Osteoblast (primary cell): ENCODE measurements at places on chromosomes 5 and 9. TPM values are rescaled to one million over a fixed set of nuclear protein-coding genes. Genes with fewer than 3 reads are reported as not detected.

DNA sequence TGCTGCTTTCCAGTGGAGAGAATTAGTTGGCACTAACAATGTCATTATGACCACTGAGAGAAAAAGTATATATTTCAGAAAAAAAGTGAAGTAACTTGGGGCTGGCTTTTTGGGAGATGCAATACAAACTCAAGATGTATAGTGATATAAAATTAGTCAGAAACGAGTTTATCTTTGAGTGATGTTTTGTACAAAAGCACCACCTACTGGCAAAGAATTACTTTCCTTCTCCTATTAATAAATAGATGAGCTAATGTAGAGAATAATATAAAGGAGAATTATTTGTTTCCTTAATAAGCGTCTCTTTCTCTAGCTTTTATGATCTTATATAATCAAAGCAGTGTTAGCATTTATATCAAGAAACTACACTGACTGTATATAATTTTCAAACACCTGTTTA, 158.8 kb downstream of the MEF2C start:
- DNase-seq, result no peak

DNA sequence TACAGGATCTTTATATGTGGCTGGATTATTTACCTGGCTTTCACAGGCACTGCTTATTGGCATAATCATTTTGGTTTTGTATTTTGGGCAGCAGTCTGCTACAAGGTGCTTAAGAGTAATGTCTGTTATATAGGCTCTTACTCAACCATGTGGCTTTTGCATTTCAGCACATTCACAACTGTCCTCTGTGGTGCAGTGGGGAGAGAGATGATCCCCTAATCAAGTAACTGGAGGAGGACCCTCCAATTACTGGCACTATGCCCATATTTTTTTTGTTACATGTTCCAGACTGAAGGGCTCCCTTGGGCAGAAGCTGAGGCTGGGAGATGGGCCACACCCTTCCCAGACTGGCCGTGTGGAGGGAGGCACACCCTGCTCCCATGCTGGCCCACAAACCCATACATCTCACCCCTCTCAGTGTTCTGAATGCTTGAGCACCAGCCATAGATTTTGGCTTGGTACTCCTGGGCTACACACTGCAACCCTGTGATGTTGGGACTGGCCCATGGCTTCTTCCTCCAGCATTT, 173.5 kb downstream of the FAM174A start:
- DNase-seq, result no peak

DNA sequence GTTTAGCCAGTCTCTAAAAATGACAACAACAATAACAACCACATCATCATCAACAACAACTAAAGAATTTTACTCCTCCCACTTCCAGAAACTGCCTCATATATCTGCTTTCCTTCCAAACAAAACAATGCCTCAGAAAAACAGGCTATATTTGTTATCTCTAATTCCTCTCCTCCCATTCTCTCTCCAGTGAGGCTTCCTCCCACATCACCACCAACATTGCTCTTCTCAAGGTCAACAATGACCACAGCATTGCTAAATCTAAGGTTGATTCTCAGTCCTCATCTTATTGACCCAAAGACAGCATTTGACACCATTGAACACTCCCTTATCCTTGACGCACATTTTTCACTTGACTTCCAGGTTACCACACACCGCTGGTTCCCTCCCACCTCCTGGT, 38.1 kb upstream of the PRUNE2 start:
- no peak for DNase-seq

DNA sequence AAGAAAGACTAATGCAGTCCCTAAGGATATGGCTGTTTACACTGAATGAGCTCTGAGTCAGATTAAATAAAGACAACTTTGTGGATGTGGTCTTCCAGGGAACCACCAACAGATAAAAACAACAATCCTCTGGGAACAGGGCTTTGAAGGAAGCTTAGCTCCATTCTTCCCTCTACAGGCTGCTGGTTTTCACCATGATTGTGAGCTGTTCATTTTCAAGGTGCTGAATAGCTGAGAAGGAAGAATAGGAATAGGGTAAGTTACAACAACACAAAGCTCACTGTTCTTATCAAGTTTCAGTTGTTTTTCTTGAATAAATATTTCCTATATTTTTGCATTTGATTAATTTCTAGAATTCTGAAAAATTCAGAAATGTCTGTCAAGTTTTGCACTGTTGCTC, 25.9 kb upstream of the PTAR1 start:
- no peak for DNase-seq

- no peak for DNase-seq
These were observed 43.6 kb downstream of the SEMA5A start for GRCh38 chr5:9502050-9502834.

- DNase-seq, result peak; percentile 81
These were observed 45.0 kb downstream of the CRB2 start for GRCh38 chr9:123400926-123401503.

DNA sequence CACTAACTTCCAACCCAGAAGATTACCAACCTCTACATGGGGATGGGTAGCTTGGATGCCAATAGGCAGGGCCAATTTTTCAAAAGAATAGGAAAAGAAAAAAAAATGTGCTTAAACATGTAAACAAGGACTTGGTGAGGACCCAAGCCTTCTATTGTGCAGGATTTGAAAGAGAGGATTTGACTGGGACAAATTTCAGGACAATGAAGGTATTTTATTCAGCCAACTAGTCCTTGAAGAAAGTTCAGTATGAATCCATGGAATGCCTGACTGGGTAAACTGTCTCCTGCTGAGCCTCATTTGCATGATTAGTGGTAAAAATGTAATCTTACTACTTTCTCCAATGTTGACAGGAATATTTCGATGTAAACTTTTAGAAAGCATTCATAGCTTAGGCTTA, 192.5 kb upstream of the RORB start:
- no peak for DNase-seq

DNA sequence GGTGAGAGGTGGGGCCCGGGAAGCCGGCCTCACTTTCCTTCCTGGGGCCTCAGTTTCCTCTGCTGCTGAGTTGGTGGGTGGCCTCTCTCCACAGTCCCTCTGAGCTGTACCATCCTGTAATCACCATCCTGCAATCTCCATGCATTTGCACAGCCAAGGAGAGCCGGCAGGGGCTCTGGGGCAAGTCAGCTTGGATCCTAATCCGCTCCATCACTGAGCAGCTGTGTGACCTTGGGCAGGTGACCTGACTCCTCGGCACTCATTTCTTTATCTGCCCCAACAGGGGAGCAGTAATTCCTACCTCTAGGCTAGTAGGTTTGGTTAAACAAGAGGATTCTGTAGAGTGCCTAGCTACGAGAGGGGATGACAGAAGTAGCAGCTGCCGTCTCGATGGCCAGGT, 88.2 kb upstream of the ZNF618 start:
- no peak for DNase-seq

- DNase-seq, result no peak
These were observed 104.2 kb downstream of the TAF11L14 start for GRCh38 chr5:17738446-17738845.

- DNase-seq, result peak; percentile 83
These were observed 10.4 kb downstream of the CCL28 start for GRCh38 chr5:43401827-43402226.

DNA sequence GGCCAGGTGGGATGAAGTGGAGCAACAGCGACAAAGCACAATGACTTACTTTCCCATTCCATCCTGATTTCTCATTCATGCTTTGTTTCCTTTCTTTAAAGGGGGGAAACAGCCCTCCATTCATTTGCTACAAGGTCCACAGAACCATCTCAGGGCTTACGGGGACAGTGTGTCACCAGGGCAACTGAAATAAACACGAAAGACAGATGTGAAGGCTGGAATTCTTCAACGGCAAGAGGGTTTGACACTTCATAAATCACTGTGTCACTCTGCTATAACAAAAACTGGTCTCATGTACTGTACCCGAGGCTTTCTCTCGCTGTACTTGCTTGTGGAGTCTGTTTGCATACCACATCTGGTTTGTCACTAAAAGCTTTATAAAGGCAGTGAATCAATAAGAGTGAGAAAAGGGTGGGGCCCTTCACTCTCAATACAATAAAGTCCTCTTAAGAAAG, 150.8 kb downstream of the EFNA5 start:
- peak; percentile 17 for DNase-seq

- DNase-seq, result peak; percentile 84
These were observed 3.1 kb upstream of the GNPDA1 start for GRCh38 chr5:142015781-142016533.

- no peak for DNase-seq
These were observed 241.2 kb downstream of the PIK3R1 start for GRCh38 chr5:68456756-68457217.

DNA sequence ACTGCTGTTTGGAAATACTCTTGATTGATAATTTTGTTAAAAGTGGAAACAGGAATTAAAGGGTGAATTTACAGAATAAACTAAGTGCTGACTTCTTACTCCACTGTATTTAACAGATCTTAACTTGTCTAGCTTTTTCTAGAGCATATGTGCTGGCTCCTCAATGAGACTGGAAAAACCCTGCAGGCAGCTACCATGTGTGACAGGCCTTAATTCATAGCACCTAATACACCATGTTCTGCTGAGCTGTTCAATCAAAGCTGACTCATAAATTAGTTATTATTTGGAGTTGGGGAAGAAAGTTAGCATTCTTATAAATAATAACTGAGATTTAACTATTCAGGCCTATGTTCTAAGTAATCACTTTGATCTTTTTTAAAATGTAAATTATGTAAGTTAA, 29.4 kb downstream of the CTNNAL1 start:
- no peak for DNase-seq

DNA sequence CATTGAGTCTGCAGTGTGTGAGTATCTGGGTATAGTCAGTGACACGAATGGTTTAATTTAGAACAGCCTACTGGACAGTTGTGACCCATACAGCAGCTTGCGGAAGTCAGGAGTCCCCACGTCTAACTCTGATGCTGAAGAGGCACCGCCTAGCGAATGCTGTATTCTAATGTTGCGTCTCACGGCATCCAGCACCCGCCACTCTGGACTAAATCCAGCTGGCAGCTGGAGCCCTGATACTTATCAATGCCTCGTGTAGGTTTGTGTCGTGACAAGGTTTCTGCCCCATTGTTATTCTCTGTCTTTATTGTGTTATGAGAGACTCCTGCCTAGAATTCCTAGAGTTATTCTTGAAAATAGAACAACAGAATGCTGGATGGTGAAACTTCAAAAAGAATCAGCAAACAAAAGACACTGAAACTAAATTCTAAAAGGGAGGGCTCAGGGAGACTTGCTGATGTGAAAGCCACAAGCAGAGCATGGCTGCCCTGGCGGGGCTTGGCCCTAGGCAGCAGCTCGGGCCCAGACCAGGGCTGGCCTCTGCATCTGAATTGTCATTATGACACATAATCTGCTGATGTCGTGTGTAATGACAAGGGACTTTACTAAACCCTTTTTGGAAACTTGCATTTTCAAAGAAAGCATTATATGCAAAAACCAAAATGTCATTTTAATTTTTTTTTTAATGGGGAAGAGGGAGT, 123.5 kb upstream of the ICE1 start:
- no peak for DNase-seq

GRCh38 chr9:3288686-3289085, 237.1 kb downstream of the RFX3 start:
- no peak for DNase-seq

DNA sequence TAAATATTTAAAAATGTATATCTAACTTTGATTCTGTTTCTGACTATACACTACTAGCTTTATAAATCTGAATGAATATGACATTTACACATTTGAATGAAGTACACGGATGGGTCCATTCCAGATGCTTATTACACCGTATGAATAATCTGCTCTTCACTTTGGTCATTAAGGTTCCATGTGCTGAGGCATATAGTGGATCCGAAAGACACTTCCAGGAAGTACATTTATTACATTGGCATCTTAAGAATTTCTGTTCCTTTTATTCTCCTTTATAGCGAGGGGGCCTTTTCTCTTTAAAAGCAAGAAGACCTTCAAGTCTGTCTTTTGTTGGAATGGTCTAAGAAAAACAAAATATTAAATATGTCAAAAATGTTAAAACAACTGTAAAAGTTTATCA, 147.6 kb downstream of the AUH start:
- DNase-seq, result no peak

GRCh38 chr5:2910401-2911175, 159.1 kb upstream of the IRX2 start:
- DNase-seq, result peak; percentile 18

DNA sequence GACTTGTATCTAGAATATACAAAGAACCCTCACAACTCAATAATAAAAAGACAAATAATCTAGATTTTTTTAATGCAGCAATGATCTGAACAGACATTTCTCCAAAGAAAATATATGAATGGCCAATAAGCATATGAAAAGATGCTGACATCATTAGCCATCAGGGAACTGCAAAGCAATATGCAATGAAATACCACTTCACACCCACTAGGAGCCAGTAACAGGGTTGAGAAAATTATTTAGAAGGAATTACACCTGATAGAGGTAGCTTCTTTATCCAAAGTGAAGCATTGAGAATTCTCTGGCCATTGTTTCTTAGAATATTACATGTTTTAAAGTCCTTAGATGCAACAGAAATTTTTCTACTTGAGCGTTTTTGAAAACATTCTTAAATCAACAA, 316.9 kb downstream of the KCNN2 start:
- DNase-seq, result no peak

DNA sequence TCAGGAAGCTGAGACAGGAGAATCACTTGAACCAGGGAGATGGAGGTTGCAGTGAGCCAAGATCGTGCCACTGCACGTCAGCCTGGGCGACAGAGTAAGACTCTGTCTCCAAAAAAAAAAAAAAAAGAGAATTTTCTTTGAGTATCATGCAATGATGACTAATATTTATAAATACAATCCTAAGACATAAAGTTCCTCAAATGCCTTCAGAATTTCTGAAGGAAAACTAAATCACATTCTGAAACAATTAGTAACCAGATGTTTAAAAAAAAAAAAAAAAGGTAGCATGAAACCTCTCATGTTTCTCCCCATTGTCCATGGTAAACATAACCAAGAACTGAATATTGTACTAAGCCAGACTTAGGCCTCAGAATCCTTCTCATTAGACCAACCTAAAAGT, 23.1 kb downstream of the MLLT3 start:
- DNase-seq, result no peak

DNA sequence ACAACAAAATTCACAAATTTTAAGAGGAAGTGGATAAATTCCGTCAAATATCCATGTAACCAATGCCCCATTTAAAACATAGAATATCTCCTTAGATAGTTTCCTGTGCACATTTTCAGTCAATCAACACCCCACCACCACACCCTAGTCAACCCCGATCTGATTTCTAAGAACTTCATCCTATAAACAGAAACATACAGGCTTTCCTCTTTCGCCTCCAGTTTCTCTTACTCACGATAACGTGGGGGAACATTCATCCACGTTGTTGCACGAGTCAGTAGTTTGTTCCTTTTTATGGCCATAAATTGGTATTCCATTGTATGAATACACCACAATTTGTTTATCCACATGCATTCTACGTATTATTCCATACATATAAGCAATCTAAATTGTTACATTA, 35.6 kb upstream of the TRIO start:
- no peak for DNase-seq

- no peak for DNase-seq
These were observed 970.2 kb upstream of the TYRP1 start for GRCh38 chr9:11722957-11723356.

- DNase-seq, result no peak
These were observed 5.5 kb upstream of the CPEB4 start for GRCh38 chr5:173882632-173883031.

- peak; percentile 78 for DNase-seq
These were observed 12.0 kb downstream of the CRB2 start for GRCh38 chr9:123368023-123368422.

Gene RFX3
- 1.4 and 2.9 TPM in 2 replicates for total RNA-seq

Gene COX7C
- total RNA-seq, result 110 and 128 TPM in 2 replicates

Gene SH2D3C
- 0.29 and 0.36 TPM in 2 replicates for total RNA-seq

Gene PSIP1
- total RNA-seq, result 40.1 and 45.2 TPM in 2 replicates

Gene BTNL3
- not detected in 2 replicates for total RNA-seq

Gene AJM1
- total RNA-seq, result 0.88 and 1.1 TPM in 2 replicates

Gene MIER3
- 19.2 and 29.7 TPM in 2 replicates for total RNA-seq

Gene ACOT12
- 0.29 TPM in 1 of 2 replicates, not detected in the other for total RNA-seq

Gene ZNF883
- 7.2 and 7.7 TPM in 2 replicates for total RNA-seq

Gene ARL10
- 8.3 and 14.1 TPM in 2 replicates for total RNA-seq

Gene MARCOL
- total RNA-seq, result not detected in 2 replicates
